ENCODE measurements at places on chromosomes 12 and 14.

GRCh38 chr12:100215209-100215608, 14.6 kb downstream of the ACTR6 start:
- DNase-seq = no peak

- DNase-seq = no peak
Measured at GRCh38 chr14:34684578-34684977, 29.8 kb downstream of the CFL2 start.

DNA sequence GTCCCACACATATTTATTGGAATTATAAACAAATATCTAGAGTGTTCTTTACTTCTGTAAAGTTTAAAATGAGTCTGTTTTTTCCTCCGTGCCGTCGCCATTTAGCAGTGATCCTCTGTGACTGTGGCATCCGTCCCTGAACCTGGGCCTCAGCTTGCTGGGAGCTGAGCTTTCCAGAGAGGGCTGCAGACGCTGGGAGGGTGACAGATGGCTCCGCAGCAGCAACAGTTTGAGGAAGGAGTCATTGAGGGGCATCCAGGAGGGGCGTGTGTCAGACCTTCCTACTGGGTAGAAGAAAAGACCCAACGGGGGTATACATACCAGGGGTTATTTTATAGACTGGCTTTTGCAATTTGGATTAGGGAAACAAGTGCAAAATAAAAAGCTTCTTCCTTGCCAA, 47.9 kb downstream of the NEUROD4 start:
- no peak for DNase-seq

DNA sequence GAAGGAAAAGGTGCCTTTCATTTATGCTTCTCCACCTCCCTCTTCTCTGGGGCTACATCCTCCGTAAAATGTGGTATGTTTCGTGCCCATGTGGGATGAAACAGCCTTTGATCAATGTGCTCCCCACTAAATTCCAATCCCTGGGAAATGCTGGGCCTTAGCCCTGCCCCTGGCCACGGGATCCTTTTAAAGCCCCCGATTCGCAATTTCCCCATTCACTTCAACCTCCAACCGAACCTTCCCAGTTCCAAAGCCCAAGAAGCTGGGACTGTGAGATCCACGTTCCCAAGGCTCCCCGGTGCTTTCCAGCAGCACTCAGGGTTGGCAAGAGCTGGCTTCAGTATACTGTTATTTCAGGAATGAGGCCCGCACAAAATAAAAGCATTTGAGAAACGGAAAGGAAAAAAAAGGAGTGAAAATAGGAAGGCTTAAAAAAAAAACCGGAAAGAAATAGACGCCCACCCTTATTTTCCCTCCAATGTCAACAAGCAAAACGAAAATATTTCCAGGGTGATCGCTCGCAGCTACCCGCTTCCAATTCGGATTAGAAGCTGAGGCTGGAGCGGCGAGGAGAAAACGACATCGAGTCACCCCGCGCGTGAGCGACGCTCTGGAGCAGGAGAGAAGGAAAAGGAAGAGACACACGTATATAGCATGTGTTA, 1.3 kb upstream of the FOXG1 start:
- no peak for DNase-seq

DNA sequence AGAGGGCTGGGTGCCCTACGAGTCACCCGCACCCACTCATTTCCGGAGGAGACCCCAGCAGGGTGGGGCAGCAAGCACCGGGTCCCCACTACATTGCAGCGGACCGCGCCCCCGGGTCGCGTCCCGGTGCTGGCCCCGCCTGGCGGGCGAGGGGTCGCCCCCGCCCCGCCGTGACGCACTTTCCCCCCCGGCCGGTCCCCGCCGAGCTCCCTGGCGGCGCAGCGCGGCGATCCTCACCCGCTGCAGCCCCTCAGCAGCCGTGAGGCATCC, 106.1 kb downstream of the PRICKLE1 start:
- DNase-seq = no peak

- no peak for DNase-seq
Measured at GRCh38 chr12:132246997-132247717, 82.2 kb downstream of the GALNT9 start.
